Lung microvascular endothelial cell (primary cell): ENCODE measurements at places on chromosomes 5 and 9.
A peak's percentile ranks its signal among the peaks of the same experiment; 100 is the strongest.

GRCh38 chr5:95711501-95712346 is 19.4 kb upstream of the RHOBTB3 start:
- no peak for DNase-seq

GRCh38 chr5:124088289-124089032 is 576.5 kb downstream of the CSNK1G3 start:
- no peak for DNase-seq

DNA sequence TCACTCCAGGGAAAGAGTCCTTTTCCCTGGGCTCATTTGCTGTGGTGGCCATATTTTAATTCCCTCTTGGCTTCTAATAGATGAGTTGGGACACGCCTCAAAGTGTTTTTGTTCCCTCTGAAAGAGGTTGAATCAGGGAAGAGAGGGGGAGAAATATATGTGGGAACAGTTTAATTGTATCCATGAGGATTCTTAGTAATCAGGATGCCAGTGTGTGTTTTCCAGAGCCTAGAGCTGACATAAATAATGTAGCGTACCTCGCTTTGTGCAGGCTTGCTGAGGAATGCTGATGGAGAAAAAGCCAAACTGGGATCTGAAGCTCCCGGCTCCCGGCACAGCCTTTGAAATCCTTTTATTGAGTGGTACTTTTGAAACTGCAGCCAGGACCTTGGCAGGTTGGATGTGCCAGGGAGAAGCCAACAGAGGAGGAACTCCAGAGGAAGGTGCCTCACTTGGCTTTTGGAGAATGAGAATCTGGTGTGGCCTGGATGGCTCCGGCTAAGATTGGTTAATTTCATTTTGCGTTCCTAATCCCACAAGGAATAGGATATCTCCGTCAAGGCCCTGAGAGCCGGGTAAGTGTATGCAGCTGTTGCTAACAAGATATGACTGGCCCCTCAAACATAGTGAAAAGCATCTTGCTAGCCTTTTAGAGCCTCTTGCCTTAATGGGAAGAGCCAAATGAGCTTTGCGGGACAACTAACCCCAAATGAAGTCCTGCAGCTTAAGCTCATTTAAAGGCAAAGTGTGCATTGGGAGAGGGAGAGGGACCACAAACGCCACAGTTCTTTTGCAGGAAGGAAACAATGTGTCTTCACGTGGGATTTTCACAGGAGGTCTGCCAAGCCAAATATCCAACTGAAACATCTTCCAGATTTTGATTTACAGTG is 471.1 kb upstream of the WWC1 start:
- DNase-seq = no peak

- peak; percentile 85 for DNase-seq
Measured at GRCh38 chr5:151164687-151165392, 7.3 kb upstream of the ANXA6 start.

DNA sequence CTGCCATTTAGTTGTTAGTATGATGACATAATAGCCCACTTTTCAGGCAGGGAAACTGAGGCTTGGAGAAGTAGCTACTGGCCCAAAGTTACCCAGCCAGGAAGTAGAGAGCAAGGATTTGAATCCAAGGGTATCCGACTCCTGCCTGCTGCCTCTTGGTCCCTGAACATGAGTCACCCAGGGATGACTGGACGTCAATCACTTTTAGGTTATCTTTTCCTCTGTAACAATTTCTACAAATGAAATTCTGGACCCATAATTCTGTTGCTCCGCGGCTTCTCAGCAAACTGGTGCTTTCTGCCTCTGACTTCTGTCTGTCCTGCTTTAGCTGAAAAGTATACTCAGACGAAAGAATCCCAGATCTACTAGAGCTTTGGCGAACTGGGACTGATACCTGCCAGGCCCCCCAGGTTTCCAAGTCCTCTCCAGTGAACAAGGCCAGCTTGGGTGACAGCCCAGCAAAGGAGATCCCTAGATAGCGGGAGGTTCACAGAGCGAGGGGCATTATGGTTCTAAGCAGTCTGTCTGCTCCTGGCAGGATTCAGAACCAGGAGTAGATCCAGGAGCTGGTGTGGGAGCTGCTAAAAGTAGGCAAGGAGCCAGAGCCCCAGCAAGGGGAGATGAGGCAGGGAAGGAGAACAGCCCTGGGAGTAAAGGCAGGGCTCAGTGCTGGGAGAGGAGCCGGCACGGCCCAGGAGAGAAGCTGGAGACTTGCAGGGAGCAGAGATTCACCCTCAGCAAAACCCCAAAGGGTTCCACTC is 20.6 kb downstream of the OLFML2A start:
- no peak for DNase-seq

DNA sequence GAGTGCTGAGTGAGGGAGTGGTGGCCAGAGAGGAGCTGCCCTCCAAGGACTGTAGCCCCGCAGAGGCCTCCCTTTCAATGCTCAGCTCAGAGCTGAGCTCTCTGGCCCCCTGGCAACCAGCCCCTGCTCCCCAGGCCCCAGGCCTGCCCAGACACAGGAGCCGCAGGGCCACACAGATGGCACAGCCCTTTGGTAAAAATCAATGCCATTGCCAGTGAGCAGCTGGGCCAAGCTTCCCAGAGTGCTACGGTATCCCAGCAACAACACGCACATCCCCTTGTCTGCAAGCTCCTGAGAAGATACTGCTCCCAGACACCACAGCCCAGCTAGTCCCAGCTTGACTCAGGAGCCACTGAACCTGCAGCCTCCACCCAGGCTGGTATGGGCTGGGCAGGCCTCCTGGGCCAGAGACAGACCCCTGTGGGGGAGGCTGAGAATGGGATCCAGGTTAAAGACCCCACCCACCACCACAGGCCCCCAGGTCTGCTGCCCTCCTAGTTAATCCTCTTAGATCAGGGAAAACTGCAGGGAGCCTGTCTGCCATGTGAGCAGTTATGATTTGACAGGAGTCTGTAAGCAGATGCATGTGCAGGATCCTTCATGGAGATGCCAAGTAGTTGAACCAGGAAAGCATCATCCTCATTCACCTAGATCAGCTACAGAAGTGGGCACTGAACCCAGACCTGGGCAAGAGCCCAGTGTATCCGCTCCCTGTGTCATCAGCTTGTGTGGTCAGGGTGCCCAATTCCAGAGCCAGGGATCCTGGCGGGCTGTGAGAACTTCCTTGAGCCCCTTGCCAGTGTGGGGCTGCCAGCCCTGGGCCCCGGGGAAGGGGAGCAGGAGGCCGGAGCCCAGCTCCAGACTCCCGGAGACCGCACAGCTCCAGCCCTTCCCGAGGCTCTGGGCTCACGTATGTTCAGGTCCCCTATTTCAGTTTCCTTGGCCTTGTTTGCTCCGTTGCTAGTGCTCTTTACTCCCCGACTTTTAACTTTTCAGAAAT is 26.7 kb upstream of the ADAMTS2 start:
- no peak for DNase-seq

GRCh38 chr9:93864840-93865239 is 90.3 kb downstream of the BARX1 start:
- no peak for DNase-seq

GRCh38 chr9:134396825-134397224 is 70.6 kb downstream of the RXRA start:
- no peak for DNase-seq

DNA sequence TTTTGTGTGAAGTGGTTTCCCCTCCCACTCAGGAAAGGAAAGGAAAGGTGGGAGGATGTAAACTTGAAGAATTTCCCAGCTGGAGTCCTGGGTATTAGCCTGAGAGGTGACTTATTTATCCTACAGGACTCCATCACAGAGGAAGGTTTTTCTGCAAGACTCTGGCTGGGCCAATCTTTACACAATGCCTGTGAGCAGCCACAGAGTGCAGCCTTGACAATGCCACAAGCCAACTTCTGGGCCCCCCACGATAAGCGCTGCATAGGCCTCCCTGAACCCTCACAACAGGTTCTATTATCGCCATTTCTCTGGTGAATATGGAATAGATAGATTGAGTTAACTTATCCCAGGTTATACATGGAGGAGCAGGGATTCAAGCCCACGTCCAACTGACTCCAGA is 12.4 kb downstream of the TTC39B start:
- DNase-seq = no peak

DNA sequence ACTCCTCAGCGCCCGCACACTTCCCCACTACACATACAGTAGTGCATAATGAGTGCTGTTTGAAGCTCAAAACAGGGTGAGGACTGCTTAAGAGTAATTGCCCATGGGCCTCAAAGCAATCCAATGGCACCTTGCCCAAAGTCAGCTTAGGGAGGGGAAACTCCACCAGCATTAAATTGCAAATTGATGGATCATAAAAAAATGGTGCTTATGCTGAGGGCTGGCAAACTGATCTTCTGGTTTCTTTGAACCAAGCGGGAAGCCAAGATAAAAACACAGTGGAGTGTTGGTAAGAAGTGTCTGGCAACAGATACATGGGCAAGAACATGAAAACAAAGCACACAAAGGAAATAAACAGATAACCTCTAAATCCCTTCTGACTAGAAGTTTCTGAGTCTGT is 28.0 kb downstream of the TLE1 start:
- DNase-seq = no peak

DNA sequence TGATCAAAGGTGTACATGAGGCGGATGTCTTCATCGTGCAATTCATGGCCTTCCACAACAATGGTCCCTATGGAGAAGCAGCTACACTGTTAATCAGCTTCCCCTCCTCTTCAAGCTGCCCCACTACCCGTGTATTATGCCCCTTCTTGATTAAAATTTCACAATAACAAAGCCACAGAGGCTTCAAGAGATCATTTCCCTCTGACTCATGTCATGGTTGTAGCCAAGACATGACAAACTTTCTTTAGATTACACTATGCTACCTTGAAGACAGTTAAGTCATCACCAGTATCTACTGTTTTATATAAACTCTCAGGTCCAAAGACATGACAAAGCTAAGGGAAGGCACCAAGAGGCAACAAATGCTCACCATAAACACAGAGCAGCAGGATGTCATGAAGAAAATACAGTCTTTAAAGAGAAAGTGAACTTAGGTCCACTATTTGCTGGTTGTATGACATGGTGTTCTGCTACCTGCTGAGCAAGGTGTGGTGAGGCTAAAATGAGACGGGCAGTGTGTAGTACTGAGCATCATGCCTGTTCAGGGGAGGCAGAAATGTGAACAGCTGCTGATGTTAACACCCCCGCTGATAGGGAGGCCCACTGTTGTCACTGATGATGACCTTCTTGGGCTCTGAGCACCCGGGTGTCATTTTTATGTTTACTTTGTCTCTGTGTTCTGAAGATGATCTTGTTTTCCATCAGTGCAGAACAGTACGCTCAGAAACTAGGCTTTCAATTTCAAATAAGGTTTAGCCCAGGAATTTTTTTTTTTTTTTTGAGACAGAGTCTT is 48.3 kb downstream of the IARS1 start:
- no peak for DNase-seq

- DNase-seq = no peak
Measured at GRCh38 chr5:95682891-95683290, at the start of gene SPATA9. SPATA9 (minus strand) TSS chr5:95682991; CDS start chr5:95682854, 137 bp downstream.

GRCh38 chr9:86187121-86187520 is 72.3 kb downstream of the C9orf153 start:
- no peak for DNase-seq

DNA sequence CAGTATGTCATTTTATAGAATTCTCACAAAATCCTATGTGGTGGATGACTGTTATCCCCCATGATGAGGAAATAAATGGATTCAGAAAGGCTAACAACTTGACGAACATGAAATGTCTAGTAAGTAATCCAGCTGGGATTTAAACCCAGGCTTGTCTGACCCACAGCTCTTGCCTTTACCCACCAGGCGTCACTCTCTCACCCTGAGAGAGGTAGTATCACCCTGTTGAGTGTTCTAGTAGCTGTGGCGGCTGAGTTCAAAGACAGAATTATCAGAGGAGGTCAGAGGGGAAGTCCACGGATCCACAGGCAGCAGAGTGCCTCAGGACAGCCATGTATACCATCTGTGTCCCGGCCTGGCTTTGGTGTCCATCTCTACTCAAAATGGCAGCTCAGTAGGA is 113.8 kb downstream of the ZNF462 start:
- no peak for DNase-seq

DNA sequence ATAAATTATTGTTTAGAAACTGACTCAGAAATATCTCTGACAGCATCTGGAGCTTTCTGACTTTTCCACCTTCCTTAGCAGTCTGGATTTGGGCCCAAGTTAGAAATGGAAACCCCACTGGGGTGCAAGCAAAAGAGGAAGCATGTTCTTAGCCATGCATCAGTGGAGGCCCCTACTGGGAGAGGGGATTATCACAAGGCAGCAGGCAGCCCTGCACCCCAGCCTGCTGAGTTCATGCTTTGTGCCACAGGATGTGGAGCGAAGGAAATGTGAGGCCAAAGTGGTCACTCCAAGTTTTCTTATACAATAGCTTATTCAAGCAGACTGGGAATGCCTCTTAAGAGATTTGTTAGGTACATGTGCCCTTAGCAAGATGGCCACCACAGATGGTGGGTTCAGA is 146.5 kb upstream of the TLX3 start:
- peak; percentile 61 for DNase-seq

GRCh38 chr5:80061547-80061946 is 26.4 kb downstream of the THBS4 start:
- no peak for DNase-seq

GRCh38 chr9:14317667-14318320 is 3.9 kb upstream of the NFIB start:
- no peak for DNase-seq

GRCh38 chr9:127680846-127681245 is 25.9 kb upstream of the CFAP157 start:
- no peak for DNase-seq

DNA sequence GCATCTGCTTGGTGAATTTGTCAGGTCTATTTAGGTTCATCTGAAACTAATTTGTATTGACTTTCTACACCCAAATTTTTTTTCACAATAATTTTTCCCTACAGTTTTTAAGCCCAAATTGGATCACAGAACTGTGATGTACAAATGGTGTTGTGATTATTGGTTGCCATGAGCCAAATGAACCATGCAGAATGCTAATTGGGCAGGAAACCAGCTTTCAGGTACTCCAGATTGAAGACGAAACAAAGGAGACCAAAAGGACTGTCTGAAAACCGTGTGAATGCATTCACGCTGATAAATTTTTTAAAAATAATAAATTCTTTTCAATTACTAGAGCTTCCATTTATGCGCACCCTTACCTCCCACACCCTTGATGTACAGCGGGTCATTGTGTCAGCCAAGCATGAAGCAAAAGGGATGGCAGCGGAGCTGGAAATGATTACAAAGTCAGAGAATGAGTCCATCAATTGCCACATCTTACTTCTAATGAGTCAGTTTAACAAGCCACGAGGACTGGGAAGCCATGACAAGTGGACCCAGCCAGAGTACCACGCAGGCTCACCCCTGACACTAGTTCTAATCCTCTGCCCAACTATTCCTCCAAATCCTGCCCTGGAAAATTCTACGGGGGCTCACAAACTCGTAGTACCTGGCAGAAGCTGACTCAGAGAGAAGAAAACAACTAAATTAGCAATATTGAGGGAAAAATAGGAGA is 66.5 kb downstream of the SEMA6A start:
- no peak for DNase-seq

DNA sequence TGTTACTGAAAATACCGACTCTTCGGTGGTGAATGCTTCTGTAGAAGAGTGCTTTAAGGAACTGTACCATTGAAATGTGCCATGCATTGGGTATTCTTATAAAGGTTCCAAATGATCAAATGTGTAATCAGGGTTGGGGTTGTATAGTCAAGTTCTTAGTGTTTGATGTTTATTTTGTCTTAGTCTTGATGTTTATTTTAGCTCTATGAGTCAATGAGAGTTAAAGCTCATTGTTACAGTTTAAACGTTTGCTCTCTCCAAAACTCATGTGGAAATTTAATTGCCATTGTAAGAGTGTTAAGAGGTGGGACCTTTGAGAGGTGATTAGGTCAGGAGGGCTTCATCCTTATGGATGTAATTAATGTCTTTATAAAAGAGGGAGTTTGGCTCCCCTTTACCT is 153.0 kb downstream of the FER start:
- peak; percentile 27 for DNase-seq
